SK-N-SH (cell line): ENCODE measurements at places on chromosomes 12 and 14.

GRCh38 chr12:29957835-29958234 lies 174.1 kb upstream of the TMTC1 start:
- no peak for DNase-seq

GRCh38 chr14:69712599-69713088 lies 54.3 kb upstream of the SRSF5 start:
- DNase-seq = no peak

GRCh38 chr12:98772818-98773217 lies 127.7 kb downstream of the APAF1 start:
- no peak for DNase-seq

GRCh38 chr12:98870504-98870903 lies 225.4 kb downstream of the APAF1 start:
- no peak for DNase-seq

DNA sequence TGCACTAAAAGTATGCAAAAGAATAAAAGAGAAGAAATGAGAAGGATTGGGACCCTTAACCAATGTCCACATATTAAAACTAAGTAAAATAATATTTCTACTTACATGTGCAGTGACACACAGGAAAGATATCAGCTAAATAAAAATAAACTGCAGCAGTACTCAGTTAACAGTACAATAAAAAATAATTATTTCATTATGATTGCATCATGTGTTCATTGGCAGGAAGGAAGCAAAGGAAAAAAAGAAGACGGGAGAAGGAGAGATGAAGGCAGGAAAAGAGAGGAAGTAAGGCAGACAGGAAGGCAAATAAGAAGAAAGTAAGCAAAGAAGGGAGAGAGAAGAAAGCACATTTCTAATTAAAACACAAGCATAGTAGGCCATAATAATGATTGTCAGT lies 33.0 kb downstream of the RASSF9 start:
- no peak for DNase-seq
